ENCODE measurements at places on chromosomes 13 and 19.

DNA sequence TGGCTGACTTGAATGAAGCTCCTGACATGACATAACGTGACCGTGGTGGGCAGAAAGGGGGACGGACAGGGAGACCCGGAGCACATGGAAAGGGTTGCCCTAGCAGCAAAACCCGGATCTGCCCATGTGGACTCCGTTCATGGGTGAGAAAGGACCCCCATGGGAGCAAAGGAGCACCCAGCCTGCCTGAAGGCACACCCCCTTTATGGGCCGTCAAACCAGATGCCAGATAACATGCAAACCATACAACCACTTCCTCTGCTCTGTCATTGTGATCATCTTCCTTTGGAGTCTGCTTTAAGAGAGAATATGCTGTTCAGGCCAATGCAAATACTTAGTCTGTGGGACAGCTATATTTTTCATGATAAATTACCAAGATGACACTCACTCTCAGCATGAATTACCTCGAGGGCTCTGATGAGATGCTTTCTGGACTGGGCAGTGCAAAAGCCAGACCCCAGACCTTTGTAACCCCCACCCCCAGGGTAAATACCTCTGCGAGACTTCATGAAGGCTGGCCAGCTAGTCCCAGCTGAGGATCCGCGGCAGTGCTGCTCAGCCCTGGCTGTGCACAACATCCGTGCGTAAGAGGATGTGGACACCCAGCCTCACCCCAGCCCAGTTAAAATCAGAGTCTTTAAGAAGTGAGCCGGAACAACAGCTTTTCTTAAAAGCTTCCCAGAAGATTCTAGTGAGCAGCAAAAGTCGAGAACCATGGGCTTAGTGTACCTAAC lies 126.6 kb downstream of the USP12 start:
- no peak for DNase-seq

GRCh38 chr13:24630851-24631620 lies 49.2 kb upstream of the ATP12A start:
- no peak for DNase-seq

- no peak for DNase-seq
Measured at GRCh38 chr13:111346101-111346680, 25.7 kb downstream of the TEX29 start.

GRCh38 chr19:14395262-14395661 lies 14.0 kb downstream of the ADGRE5 start:
- DNase-seq = no peak

DNA sequence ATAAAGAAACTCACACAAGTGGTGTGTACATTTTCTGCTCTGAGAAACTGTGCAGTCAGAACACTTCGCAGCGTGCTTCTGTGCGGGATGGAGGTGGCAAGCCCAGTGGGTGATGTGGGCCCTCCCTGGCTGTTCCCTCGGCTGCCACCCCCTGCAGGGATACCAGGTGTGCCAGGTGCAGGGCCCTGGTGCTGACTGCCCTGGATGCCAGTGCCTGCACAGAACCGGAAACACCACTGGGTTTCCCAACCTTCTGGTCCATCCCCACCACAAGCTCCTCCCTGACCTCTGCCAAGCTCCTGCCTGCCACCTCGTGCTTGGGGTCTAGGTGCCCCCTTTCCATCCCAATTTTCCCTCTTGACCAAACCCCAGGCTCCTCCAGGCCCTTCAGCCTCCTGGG lies 81.9 kb upstream of the MCF2L start:
- no peak for DNase-seq

GRCh38 chr13:89455741-89456140 lies 1784.6 kb downstream of the SLITRK5 start:
- no peak for DNase-seq

DNA sequence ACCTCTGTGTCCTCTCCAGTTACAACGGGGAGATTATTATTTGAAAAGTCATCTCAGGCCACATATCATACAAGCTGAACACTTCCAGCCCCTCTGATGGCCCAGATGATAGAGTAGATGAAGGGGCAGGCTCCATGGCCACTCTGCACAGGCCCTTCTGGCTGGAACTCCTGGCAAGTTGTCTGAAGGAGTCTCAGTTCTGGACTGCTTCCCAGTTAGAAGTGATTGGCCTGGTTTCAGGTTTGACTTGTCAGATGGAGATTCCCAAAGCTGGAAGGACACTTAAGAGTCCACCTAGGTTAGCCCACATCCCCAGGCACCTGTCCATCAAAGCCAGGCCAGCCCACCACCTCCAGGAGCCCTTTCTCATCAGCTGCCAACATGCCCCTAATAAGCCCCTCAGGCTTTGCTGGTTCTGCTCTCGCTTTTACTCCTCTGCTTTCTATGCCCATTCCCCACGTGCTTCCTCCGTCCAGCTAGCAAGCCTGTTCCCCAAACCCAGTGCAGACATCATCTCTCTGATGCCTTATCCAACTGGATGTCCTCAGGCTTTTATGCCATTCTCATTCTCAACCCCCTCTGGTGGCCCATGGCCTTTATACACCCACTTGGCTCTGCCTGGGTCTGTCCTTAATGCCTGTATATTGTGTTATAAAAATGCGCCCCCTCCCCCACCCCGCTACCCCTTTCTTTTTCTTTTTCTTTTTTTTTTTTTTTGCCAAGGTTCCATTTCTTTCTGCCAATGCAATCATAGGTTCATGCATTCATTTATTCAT lies 56.5 kb downstream of the HSPH1 start:
- DNase-seq = no peak

DNA sequence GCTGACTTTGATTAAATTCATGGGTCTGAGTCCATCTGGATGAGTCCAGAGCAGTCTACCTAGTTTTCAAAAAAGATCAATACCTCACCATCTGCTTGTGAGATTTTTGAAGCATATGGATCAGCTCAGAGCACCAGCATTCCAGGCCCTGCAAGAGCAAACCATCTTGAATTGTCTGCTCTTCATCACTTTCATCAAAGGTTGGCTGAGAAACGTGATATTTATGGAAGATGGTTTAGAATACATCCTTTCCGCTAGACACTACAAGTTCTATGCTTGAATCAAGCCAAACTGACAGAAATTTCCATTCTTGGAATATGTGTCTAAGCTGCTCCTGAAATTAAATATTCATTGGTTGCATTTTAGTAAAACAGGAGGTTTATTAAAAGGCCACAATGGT lies 190.3 kb downstream of the KCNRG start:
- DNase-seq = no peak

- DNase-seq = no peak
Measured at GRCh38 chr19:7970716-7971448, 27.4 kb upstream of the TIMM44 start.

DNA sequence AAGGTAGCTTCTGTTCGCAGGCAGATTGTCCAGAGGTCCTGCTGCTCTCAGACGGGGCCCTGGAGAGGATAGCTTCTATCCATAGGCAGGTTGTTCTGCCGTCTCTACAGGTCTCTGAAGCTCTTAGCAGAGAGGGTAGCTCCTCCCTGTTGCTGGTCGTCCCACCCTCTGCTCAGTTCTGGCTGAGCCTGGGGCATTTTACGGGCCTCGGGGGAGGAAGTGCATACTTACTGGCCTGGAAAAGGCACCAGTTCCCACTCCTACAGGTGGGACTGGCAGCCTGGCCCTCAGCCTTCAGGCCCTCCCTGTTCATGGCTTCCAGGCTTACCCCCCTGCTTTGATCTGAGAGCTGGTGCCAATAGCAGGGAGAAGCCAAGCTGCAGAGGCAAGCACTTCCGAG lies 42.3 kb downstream of the USPL1 start:
- DNase-seq = no peak

- no peak for DNase-seq
Measured at GRCh38 chr13:113577881-113578435, 6.6 kb upstream of the TFDP1 start.

DNA sequence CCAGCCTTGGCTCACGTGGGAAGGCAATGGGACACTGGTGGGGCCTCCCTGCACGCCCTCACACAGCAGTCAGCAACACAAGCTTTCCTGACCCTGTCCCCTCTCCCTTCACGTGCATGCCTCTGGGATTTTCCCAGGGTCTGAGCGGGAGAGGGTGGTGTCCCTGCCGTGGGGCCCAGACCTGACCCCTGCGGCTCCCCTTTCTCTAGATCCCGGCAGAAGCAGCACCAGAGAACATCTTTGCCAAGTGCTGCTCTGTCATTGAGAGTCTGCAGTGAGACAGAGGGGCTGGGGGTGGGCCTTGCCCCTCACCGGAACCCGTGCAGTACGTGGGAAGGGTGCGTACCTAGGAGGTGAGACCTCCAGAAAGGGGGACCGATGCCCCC lies 12.6 kb downstream of the KHSRP start:
- no peak for DNase-seq

- DNase-seq = no peak
Measured at GRCh38 chr19:3249408-3249807, 24.9 kb downstream of the CELF5 start.

DNA sequence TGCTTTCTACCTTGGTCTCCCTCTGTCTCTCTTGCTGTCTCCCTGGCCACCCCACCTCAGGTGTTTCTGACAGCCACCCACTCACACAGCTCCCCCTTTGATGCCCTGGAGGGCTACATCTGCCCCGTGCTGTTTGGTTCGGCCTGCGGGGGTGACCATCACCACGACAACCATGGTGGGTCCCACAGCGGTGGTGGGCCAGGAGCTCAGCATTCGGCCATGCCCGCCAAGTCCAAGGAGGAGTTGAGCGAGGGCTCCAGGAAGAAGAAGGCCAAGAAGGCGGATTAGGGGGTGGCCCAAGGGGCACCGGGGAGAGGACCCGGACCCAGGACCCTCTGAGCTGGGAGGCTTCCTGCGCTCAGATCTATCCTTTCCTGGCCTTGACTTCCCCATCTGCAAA lies 27.1 kb downstream of the TMEM38A start:
- no peak for DNase-seq

GRCh38 chr13:113962386-113962785 lies 11.5 kb downstream of the C13orf46 start:
- no peak for DNase-seq

GRCh38 chr19:911197-912033 lies 1.6 kb downstream of the R3HDM4 start:
- DNase-seq = no peak

GRCh38 chr13:112792511-112792910 lies 102.7 kb downstream of the ATP11A start:
- DNase-seq = no peak

DNA sequence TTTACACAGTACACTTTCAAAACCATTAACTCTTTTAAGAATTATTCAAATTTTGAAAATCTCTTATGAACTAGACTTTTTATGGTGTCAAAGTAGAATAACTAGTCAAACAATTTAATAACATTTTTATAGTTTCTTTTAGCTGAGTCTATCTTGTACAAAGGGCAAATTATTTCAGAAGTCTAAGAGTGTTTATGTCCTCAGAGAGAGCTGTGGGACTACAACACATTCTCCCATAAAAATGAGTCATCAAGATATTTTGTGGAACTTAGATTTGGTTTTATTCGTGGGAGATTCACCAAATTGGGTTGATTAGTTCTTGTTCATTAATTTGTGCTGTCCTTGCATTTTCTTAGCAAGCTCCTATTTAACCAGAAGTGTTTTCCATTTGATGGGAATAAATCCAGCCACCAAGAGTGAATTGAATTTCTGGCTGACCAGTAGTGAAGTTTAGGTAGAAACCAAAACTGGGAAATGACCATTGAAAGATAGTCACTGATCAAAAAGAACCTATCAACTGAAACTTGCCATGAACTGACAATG lies 291.0 kb downstream of the DLEU7 start:
- no peak for DNase-seq

GRCh38 chr13:33127009-33127551 lies 110.9 kb downstream of the KL start:
- DNase-seq = no peak

- DNase-seq = no peak
Measured at GRCh38 chr13:113895436-113895835, 31.6 kb upstream of the GAS6 start.

- no peak for DNase-seq
Measured at GRCh38 chr13:99044764-99045163, 66.9 kb upstream of the DOCK9 start.

GRCh38 chr13:66532146-66532545 lies 698.0 kb downstream of the PCDH9 start:
- no peak for DNase-seq

GRCh38 chr19:54179921-54180461 lies 7.0 kb upstream of the TMC4 start:
- no peak for DNase-seq

GRCh38 chr13:76711550-76712182 lies 174.5 kb downstream of the KCTD12 start:
- no peak for DNase-seq

DNA sequence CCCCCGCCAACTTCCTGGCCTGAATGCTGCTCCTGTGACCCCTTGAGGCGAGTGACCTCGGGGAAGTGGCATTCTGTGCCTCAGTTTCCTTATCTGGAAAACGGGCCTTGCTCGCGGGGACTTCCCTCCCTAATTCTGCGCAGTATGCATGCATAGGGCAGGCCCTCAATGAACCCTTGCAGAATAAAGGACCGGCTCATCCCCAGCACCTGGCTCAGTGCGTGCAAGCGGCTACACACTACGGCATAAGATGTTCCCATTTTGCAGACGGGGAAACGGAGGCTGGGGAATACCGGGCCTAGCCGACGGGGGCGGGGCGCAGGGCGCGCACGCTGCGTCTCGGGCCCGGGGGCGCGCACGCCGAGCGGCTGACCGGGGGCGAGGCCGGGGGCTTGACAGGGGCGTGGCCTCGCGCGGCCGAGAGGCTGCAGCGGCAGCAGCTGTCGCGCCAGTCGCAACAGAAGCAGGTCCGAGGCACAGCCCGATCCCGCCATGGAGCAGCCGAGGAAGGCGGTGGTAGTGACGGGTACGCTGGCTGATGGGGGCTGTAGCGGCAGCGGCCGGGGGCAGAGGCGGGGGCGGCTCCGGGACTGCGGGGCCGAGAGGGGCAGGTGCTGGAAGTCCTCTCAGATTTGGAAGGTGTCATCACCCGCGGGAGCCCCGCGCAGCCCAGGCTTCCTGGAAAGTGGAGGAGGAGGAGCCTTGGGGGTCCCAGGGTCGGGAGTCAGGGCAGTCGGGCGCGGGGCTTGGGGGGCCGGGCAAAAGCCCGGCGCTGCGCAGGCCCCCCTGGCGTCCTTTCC lies at the start of gene PGPEP1:
Gene PGPEP1, plus strand, starts transcription at position 409 of the 800 bp plus-strand sequence. Its CDS starts 84 bp downstream, at position 493.
- DNase-seq = peak; percentile 49

- no peak for DNase-seq
Measured at GRCh38 chr13:24629320-24629719, 50.9 kb upstream of the ATP12A start.

GRCh38 chr13:44814161-44814560 lies 175.1 kb downstream of the NUFIP1 start:
- DNase-seq = no peak

GRCh38 chr13:74026753-74027152 lies 107.5 kb downstream of the KLF12 start:
- DNase-seq = peak; percentile 60

GRCh38 chr13:98198683-98199082 lies 21.6 kb upstream of the RNF113B start:
- DNase-seq = no peak

- no peak for DNase-seq
Measured at GRCh38 chr13:41706152-41706551, 248.8 kb downstream of the RGCC start.
